Keratinocyte (primary cell): ENCODE measurements at places on chromosomes 4 and X.

GRCh38 chrX:148609515-148610327 lies 109.3 kb downstream of the AFF2 start:
- no peak for DNase-seq

DNA sequence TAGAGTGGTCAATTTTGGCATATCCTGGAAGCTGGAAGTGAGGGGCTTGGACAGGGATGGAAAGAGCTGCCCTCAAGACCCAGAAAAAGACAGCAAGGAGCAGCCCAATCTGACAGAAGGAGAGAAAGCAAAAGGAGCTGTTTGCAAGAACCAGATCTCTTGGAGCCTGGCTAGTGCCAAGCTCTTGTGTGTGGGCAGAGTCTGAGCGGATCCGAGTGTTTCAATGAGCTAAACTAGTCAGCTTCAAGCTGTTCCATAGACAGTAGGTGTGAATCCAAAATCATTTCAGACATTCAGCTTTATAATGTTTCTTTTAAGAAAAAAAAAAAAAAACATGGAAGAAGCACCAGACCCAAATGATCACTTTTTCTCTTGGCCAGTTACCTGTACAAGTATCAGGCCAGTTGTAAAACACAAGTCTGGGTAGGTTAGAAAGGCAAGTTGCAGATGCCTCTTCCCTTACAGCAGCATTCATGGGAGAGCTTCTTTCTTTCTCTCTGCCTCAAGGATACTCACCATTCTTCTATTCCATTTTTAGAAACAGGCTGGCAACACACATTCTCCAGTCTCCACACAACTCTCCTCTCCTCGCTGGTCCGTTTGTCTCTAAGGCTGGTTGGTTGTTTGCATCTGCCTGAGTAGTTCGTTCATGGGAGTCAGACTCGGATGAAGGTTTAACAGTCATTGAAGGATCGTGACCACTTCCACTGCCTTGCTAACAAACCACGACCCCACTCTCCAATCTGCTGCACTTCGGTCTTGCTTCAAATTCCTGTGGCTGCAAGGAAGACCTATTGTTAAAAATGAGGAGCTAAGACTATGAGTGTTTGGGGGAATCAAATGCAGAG lies 105.2 kb upstream of the GATB start:
- DNase-seq, result no peak

DNA sequence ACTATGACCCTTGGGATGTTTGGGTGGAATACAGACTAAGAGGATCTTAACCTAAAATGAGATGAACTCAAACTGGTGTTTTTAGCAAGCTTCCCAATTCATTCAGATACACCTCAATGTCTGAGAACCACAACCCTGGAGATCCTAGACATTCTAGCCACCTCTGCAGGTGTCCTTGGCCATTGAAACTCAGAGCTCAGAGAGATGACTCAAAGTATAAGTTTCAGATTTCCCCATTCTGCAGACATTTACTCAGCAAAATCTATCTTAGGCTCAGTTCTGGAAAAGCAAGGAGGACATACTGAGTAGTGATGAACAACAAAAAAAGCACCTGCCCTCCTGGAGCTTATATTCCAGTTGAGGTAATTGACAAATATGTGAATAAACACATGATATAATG lies 47.8 kb downstream of the COMMD8 start:
- DNase-seq, result no peak

GRCh38 chr4:187782286-187782824 lies 213.2 kb upstream of the ZFP42 start:
- DNase-seq, result no peak

- DNase-seq, result no peak
These were observed 18.4 kb downstream of the PRPS1 start for GRCh38 chrX:107646735-107647134.
